ENCODE measurements at places on chromosomes 3 and 15.

DNA sequence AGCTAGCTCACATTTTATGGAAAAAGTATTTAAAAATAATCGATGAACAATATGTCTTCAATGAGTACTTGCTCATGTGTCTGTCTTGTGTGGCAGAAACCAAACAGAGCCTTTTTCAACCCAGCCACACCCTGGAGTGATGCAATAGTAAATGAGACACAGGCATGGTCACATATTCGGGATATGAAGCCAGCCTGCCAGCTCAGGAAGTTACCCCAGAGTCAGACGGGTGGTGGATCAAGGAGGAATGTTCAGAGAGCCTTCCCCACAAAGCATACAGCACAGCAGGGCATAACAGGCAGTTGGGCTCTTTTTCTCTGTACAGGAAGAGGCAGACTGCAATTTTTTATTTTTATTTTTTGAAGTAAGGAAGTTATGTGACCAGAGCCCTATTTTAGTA is 27.3 kb downstream of the LARP6 start:
- peak; percentile 8 for DNase-seq

GRCh38 chr15:72825829-72826228 is 42.3 kb upstream of the ADPGK start:
- DNase-seq, result no peak

DNA sequence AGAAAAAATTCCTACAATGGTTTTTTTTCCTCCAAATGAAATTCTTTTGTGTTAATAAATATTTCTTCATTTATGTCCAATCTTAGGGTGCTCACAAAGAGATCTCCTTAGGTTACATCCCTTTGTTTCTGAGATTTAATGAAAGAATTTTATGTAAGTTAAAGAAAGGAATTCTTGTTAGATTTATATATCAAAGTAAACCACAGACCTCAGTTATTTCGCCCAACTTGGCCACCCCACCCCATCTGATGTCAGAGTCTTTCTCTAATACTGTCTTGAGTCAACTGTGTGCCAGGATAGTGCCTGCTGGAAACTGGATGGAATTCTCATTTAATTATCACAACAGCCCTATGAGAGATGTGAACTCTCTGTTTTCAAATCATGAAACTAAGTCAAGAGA is 259.9 kb downstream of the OPA1 start:
- no peak for DNase-seq

- DNase-seq, result peak; percentile 44
Measured at GRCh38 chr15:32774022-32774421, 56.2 kb downstream of the GREM1 start.

DNA sequence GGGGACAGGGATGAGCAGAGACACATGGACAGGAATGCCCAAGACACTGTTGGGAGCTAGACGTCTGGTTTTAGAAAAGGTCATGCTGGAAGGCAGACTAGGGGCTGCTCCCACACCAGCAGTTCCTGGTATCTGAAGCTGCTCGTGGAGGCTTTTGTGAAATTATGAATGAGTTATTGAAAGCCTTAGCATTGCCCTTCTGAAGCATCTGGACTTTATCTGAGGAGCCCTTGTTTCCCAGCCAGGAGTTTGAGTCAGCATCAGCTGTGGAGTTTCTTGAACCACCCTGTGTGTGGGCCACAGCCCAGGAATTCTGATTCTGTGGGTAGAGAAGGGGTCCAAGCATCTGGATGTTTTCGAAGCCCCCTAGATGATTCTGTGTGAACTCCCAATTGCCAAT is 258.7 kb downstream of the SLCO3A1 start:
- no peak for DNase-seq

All from ACHN (cell line).